Activated naive CD8-positive, alpha-beta T cell treated with anti-CD3 and anti-CD28 coated beads for 36 hours (primary cell): ENCODE measurements at places on chromosomes 6 and 20.

DNA sequence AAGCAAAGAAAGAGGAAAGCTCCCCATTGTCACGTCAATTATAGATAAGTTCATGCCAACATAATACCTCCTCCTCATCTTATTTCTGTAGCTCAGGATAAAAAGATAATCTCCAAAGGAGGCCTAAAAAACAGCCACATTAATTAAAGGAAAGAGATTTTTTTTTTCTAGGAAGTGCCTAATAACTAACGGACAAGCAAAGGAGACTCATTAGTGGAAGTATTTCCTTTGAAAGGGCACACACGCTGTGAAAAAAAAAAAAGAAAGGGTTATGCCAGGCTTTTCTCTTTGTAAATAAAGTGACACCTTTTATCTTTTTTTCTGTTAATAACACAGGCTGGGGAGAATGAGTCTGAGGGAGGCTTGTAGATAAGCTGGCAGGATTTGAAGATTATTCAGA lies 55.7 kb downstream of the PCSK2 start:
- DNase-seq, result no peak

GRCh38 chr6:64482631-64483030 lies 847.0 kb downstream of the PHF3 start:
- DNase-seq, result no peak

- DNase-seq, result no peak
These were observed 16.6 kb downstream of the ZHX3 start for GRCh38 chr20:41300886-41301285.

GRCh38 chr6:127446356-127446755 lies 12.8 kb downstream of the KIAA0408 start:
- DNase-seq, result no peak

- no peak for DNase-seq
These were observed 113.1 kb downstream of the BMP7 start for GRCh38 chr20:57153238-57153905.

- DNase-seq, result no peak
These were observed 89.1 kb upstream of the ZNF184 start for GRCh38 chr6:27562027-27562410.

GRCh38 chr6:105433723-105434122 lies 30.8 kb upstream of the PREP start:
- DNase-seq, result no peak

GRCh38 chr6:6005051-6006005 lies 1.4 kb downstream of the NRN1 start:
- DNase-seq, result no peak

GRCh38 chr6:35385457-35386202 lies 43.3 kb downstream of the PPARD start:
- DNase-seq, result no peak

DNA sequence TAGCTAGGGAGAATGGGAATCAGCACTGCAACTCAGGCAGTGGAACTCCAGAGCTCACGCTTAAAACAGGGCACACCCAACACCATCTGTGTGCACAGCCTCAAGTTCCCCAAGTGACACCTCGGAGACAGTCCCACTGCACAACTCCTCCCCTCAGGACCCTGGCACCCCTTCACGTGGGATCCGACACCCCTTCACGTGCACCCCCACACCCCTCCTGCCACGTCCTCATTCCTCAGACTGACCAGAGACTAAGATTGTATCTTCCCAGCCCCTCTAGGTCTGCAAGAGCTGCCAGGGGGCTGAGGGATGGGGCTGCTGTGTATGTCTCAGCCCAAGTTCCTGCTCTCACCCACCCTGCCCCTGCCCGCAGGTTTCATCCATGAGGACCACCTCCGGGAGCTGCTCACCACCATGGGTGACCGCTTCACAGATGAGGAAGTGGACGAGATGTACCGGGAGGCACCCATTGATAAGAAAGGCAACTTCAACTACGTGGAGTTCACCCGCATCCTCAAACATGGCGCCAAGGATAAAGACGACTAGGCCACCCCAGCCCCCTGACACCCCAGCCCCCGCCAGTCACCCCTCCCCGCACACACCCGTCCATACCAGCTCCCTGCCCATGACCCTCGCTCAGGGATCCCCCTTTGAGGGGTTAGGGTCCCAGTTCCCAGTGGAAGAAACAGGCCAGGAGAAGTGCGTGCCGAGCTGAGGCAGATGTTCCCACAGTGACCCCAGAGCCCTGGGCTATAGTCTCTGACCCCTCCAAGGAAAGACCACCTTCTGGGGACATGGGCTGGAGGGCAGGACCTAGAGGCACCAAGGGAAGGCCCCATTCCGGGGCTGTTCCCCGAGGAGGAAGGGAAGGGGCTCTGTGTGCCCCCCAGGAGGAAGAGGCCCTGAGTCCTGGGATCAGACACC lies 7.6 kb downstream of the MYL9 start:
- no peak for DNase-seq

DNA sequence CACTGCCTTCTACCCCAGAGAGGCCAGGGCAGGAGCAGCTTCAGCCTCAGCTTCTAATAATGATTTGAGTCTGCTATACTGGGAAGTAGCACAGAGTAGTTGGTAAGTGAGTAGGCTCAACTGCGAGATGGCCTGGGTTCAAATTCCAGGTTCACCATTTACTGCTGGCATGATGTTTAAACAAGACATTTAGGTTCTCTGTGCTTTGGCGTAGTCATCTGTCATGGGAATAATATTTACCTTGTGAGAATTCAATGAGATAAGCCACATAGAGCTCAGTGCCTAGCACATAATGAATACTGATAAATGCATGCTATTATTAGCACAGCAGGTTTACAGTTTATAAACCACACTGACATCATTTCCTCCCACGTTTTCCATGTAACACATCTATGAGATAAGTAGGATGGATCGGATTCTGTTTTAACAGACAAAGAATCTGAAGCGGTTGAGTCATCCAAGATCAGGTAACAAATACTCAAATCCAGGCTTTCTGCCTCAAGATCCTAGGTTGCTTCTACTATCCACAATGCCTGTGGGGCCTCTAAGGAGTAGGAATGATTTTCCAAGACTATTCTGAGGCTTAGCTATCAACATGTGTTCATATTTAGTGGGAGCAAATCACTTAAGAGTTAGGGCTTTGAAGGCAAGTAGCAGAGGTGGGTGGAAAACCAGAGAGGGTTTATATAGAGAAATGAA lies 72.9 kb upstream of the DTNBP1 start:
- no peak for DNase-seq

DNA sequence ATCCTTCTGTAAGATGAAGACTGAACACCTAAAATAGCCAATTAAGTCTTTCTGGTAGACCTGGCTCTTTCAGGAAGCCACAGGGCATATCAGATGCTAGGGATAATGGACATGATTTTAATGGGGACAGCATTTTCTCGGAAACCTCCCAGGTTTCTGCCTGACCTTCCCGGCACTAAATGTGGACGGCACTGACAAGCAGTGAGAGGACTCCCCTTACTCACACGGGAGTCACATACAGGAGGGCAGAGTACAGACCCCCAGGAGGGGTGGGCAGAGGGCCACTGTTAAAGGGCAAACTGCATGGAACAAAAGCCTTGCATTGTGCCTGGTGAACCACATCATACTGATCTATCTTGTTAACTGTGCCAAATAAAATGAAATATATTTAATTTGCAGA lies 19.9 kb downstream of the PSMG4 start:
- DNase-seq, result no peak

- peak; percentile 15 for DNase-seq
These were observed at the start of gene RIMS1 for GRCh38 chr6:71886184-71887005. RIMS1 (plus strand) TSS chr6:71886550; CDS start chr6:71887024, 474 bp downstream.

DNA sequence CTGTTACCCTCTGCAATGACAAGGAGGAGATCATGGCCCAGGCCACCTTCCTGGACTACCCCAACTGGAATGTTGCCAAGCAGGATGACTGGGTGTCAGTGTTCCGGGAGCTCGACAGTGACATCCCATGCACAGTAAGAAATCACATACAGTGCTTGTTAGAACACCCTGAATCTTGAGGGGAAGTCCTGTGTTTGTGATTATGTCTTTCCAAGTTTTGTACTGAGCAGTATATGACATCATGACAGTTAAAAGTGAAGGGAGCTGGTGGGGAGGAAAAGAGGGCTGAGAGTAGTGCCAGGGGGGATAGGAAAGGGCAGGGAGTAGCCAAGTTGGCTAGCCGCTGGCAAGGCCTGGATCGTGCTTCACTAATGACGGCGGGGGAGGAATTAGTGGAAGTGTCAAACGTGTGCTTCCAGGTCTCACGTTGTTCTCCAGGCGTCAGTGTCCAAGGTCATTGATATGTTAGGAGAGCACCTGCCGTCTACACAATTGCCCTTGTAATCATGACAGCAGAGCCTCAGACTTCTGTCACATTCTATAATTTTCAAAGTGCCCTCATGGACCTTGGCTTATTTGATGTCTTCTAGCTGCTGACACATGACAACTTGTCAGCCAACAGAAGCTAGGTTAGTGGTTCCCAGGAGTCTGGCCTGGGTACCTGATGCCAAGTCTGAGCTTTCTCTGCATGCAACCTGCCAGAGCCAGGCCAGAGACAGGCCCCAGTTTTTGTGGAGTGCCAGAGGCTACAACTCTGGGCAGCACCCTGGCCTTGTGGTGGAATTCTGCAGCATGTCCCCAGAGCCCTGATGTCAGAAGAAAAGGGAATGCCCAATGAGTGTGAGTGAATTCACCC lies 18.8 kb downstream of the CFAP61 start:
- DNase-seq, result no peak

DNA sequence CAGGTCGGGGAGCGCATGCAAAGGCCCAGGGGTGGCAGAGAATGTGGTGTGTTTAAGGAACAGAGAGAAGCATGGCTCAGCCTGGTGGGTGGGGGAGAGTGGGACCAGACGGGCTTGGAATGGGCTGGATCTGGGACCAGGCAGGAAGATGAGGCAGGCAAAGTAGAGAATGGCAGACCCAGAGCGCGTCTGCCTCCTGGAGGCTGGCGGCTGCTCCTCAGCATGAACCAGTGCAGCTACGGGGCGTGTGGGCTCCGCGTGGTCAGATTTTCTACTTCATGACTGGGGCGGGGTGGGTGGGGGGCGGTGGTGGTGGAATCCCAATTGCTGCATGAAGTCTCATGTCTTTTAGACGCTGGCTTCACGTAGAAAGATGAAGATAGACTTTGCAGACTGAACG lies 135.6 kb downstream of the TFAP2C start:
- DNase-seq, result no peak

DNA sequence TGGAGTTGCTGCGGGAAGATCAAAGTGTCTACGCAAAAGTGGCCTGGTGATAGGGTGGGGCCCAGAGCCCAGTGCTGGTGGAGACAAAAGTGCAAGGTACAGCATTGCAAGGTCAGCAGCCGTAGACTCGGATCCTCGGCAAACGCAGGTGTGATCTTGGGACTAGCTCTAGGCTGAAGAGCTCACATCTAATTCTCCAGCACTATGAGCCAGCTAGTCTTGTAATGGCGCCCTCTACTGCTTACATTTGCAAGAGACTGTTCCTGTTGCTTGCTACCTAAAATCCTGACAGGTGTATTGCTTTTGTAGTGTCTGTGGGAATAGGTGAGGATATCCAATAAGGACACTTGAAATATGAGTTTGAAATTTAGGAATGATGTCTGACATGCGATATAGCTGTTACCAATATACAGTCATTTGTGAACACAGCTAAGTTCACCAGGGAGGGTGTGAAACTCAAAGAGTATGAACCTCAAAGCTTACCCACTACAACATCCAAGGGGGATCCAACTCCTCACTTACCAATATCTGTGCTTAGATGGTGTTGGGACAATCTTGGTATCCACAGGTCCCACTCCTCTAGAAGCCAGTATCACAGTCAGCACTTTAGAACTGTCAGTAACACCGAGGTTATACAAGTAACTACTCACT lies 58.4 kb downstream of the PDE7B start:
- peak; percentile 42 for DNase-seq

DNA sequence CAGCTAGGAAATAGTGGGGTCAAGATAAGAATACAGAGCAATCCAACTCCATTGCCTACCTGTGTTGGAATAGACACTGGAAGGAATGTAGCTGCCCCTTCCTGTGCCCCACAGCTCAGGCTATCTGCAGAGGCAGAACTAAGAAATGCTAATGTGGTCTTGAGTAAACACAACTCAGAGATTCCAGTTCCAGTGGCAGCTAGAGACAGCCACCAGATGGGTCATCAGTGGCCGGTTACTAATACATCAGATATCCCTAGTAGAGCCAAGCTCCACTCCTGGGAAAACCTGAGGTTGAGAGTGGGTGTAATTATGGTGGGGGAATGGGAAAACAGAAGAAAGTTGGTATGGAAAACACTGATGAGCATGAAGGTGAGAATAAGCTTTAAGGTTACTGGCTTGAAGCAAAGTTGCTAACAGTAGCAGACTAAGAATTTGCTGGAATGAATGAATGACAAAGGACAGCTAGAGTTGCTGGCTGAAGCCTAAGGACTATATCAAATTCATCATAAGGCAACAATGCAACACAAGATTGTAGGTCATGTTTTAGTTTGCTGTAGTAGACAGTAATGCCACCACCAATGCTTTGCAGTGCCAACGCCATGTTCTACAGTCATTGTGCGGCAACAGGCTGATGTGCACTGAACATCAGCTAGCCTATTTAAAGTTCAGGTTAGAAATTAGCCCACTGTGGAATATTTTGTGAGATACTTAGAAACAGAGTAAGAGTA lies 28.3 kb upstream of the FAM83C start:
- no peak for DNase-seq

GRCh38 chr6:104558746-104559145 lies 301.0 kb downstream of the HACE1 start:
- no peak for DNase-seq

DNA sequence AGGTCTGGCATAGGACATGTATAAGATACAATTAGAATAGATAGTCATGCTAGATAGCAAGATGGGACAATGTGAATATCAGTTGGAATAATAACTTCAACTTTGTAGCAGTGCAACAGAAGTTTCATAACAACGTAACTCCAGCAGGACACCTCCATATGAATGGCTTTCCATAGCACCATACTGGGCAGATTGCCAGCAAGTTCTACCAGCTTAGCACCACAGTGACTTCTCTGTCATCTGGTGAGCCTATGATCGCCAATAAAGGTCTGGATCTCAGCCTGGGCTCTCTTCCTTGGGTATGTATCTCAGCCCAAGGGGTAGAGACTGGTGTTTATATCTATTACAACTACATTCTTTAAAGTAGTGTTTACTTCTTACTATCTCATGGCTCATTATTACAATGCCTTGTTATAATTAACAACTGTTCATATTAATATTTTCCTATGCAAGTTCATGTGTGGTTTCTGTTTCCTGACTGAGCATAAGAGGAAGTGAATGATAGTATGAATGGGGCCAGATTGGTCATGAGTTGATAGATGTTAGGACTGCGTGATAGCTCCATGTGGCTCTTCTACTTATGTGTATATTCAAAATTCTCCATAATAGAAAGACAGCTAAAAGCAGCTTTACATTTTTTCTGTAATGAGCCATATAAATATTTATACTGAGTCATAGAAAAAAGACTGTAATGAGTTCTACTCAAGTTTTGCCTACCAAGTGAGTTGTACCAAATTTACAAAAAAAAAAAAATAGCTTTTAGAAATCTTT lies 22.9 kb downstream of the HTR1B start:
- DNase-seq, result no peak
